Common myeloid progenitor, CD34-positive (primary cell): ENCODE measurements at places on chromosomes 2 and 18.

GRCh38 chr18:23115683-23116096, 19.6 kb upstream of the CABLES1 start:
- H3K27ac ChIP-seq: no peak overlapping the region
- H3K27me3 ChIP-seq: no peaks in the 10 kb centered on the region
- no peaks in the 10 kb centered on the region for H3K36me3 ChIP-seq
- H3K4me3 ChIP-seq: no peak overlapping the region
- no peaks in the 10 kb centered on the region for H3K4me1 ChIP-seq

GRCh38 chr2:88738271-88738670, 46.8 kb downstream of the RPIA start:
- no peak for DNase-seq
- no peak overlapping the region for H3K27ac ChIP-seq
- no peak overlapping the region for H3K4me3 ChIP-seq
- no peaks in the 10 kb centered on the region for H3K27me3 ChIP-seq
- peaks cover 34% of the 10 kb centered on the region for H3K4me1 ChIP-seq

GRCh38 chr2:234496055-234496834, 636 bp downstream of the ARL4C start:
- H3K27ac ChIP-seq: no peak overlapping the region
- no peak for DNase-seq
- no peaks in the 10 kb centered on the region for H3K36me3 ChIP-seq

DNA sequence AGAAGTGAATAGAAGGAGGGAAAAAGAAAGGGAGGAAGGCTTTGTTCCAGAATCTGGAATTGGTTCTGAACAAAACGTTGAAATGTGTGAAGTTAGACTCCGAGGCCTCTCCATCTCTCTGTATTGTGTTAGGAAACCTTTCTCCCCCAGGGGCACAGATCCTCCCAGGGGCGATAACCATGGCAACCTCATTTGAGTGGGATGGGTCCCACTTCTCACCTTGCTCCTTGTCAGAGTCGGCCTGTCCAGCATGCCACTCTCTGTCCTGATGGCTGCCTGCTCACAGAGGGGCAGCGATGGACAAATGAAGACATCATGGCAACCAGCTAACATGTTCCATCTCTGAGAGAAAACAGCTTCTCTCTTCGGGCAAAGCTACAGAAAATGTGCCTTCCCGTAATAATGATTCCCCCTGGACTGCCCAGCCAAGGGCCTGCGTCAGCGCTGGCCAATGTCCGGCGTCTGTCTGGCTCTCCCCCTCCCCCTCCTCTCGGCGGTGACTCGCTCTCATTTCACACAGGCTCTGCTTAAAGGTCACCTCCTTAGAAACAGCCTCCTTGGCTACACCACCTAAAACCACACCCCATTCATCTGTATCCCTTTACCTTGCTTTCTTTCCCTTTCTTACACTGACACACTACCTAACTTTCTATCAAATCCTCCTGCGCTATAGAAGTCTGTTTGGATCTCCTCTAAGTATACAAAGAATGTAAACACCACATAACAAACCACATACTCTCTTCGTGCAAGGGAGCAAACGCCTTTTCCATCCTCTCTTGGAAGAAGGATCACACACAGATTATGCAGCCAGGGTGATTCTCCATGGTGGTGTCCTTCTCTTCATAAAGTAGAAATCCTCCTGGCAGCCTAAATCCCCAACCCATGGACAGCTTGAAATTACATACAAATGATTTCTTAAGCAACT, 32.1 kb upstream of the TTC39C start:
- no peaks in the 10 kb centered on the region for H3K4me1 ChIP-seq
- no peak overlapping the region for H3K4me3 ChIP-seq
- H3K27ac ChIP-seq: no peak overlapping the region
- H3K27me3 ChIP-seq: no peaks in the 10 kb centered on the region
- no peak for DNase-seq

GRCh38 chr18:3051718-3052410, 38.9 kb upstream of the LPIN2 start:
- H3K27ac ChIP-seq: no peak overlapping the region
- no peak overlapping the region for H3K4me3 ChIP-seq
- H3K27me3 ChIP-seq: no peaks in the 10 kb centered on the region
